RWPE2 (cell line): ENCODE measurements at places on chromosomes 5 and 9.

DNA sequence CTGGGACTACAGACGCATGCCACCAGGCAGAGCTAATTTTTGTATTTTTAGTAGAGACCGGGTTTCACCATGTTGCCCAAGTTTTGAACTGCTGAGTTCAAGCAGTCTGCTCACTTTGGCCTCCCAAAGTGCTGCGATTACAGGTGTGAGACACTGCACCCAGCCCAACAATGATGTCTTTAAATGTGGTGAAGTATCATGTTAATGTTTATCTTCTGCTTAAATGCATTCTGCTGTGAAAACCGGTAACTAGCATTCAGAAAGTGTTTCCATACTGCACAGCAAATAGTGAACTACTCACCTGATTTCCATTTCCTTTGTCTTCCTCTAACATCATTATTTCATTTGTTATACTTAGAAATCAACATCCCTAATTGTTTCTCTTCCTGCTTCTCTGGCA lies 264.0 kb upstream of the ITGA1 start:
- no peak overlapping the region for H3K27ac ChIP-seq
- peaks cover 37% of the 10 kb centered on the region for H3K27me3 ChIP-seq
- no peaks in the 10 kb centered on the region for H3K36me3 ChIP-seq
- no peak for DNase-seq
- H3K4me1 ChIP-seq: no peaks in the 10 kb centered on the region
- H3K4me3 ChIP-seq: no peak overlapping the region

- peak; percentile 55 for DNase-seq
- no peaks in the 10 kb centered on the region for H3K27me3 ChIP-seq
- H3K27ac ChIP-seq: no peak overlapping the region
- H3K4me3 ChIP-seq: no peak overlapping the region
These were observed 41.4 kb downstream of the DUSP1 start for GRCh38 chr5:172729588-172729987.

DNA sequence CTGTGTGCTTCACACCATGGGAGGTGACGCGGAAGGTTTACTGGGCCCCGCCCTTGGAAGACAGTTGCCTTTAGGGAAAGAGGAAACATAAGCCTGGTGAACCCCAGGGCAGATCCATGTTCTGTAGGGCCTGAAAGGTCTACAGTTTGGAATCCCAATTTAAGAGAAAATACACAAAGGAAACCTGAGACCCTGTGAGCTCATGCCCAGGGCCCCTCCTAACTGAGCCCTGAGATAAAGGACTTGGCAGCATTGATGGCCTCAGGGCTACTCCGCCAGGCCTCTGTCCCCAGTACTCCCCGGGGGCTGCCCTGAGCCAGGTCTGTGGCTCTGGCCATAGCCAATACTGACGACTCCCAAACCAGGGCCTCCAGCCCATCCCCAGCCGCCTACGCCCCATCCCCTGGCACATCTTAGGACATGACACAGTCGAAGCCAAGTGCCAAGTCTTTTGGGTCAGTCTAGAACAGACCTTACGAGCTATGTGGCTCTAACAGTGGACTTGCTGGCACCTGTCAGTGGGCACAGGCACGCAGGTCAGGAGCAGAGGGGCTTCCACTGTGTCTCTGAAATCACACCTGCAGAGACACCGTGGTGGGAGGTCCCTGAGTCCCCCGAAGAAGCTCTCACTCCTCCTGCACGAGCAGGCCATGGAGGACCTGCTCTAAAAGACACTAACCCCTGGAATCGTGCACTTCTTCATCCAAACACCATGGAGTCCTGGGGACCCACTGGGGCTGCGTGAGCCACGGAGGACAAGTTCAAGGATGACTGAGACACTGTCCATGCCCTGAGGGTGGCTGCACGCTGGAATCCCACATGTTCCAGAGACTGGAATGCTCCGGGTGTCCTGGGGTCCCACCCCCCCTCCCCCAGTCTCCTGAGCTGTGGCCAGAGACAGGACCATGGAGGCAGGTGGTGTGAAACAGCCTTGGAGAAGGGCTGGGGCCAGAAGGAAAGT lies 40.3 kb upstream of the BARHL1 start:
- no peak for DNase-seq
- H3K27me3 ChIP-seq: no peaks in the 10 kb centered on the region
- no peak overlapping the region for H3K27ac ChIP-seq
- H3K4me3 ChIP-seq: no peak overlapping the region
- no peaks in the 10 kb centered on the region for H3K4me1 ChIP-seq

DNA sequence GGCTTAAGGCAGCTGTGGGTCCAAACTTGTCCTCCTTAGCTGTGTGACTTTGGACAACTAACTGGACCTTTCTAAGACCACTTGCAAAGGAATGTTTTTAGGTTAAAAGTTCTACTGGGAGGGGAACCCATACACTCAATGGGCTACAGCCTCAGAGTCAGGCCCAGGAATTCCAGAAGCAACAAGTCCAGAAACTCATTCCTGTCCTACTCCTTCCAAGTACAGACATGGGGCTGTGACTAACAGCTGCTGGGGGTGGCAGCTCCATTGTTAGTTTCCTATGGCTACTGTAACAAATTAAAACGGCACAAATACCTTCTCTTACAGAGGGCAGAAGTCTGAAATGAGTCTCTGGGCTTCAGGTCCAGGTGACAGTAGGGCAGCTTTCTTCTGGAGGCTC lies 12.4 kb upstream of the AKNA start:
- H3K27me3 ChIP-seq: no peaks in the 10 kb centered on the region
- no peak for DNase-seq

DNA sequence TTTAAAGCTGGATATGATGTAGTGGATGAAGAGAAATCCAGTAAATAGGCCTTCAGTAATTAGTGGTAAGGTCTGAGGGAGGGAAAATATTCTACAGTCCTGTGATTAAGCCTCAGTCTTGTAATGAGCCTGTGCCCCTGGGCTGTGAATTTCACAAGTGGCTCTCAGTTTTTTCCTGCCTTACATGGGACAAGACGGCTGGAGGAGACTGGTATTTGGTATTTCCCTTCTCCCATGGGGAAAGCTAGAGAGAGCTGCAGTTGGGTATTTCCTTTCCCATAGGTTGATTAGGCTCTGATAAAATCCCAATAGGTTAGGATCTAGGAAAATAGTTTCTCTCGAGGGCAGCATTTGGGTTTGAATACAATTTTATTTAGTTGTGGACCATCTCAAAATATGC lies 62.2 kb upstream of the GNA14 start:
- no peaks in the 10 kb centered on the region for H3K36me3 ChIP-seq
- peaks cover 37% of the 10 kb centered on the region for H3K4me1 ChIP-seq
- DNase-seq: no peak
- no peak overlapping the region for H3K4me3 ChIP-seq

DNA sequence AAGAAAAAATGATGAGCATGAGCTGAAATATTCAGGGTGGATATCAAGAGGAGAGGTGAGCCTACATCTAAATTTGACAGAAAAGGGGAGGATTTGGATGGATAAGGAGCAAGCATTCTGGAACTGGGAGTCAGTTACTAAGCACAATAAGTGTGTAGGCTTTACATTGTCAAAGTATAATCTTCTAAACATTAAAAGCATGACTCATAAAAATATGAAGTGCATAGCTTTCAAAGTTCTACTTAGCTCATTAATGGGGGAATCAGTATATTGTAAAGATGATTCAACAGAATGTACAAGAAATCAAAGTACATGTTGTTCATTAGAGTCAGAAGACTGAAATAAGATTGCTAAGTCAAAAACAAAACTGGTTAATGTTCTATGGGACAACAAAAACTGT lies 248.0 kb upstream of the GAS1 start:
- H3K27me3 ChIP-seq: no peaks in the 10 kb centered on the region
- no peaks in the 10 kb centered on the region for H3K36me3 ChIP-seq
- H3K27ac ChIP-seq: peak overlapping the region; percentile 50
- DNase-seq: no peak
- peaks cover 26% of the 10 kb centered on the region for H3K4me1 ChIP-seq

GRCh38 chr9:2839040-2839439 lies 4.9 kb downstream of the PUM3 start:
- DNase-seq: no peak
- H3K4me1 ChIP-seq: peaks cover 5% of the 10 kb centered on the region
- no peaks in the 10 kb centered on the region for H3K27me3 ChIP-seq
- no peak overlapping the region for H3K4me3 ChIP-seq
- H3K36me3 ChIP-seq: peaks cover 47% of the 10 kb centered on the region

DNA sequence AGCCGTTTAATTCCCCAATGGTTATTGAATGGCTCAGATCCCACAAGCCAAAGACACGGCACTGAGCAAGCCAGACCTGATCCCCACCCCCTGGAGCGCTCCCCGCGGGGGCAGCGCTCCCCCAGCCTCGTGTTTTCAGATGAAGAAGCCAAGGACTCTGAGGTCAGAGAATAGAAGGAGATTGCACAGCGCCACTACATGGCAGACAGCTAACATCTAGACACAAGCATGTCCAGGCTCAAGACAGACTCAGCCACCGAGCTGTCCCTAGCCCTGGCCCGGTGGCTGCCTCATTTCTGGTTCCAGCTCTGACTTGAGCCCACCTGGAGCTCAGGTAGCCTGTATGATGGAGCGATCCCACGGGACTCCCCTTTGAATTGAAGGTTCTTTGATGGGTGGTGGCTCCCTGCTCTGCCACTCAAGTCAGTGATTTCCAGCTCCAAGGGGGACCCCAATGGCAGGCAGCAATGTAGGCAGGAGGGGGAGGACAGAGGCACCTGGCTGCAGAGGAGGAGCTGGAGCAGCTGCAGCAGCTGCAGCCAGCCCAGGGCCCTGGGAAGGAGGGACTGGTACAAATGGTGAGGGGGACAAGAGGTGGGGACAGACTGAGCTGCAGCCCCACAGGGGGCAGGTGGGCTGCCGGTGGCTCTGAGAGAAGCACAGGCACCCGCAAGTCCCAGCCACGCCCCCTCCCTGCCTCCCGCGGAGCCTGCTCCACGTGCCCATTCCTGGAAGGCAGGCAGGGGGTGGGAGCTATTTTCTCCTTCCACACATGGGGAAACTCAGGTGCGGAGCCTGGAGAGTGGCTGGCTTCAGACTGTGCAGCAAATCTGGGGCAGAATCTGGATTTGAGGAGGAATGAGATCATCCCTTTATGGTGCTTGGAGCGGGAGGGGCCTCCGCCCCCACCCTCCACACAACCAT lies 40.2 kb downstream of the NTNG2 start:
- no peaks in the 10 kb centered on the region for H3K4me1 ChIP-seq
- peaks cover 7% of the 10 kb centered on the region for H3K27me3 ChIP-seq
- no peaks in the 10 kb centered on the region for H3K36me3 ChIP-seq
- no peak for DNase-seq

DNA sequence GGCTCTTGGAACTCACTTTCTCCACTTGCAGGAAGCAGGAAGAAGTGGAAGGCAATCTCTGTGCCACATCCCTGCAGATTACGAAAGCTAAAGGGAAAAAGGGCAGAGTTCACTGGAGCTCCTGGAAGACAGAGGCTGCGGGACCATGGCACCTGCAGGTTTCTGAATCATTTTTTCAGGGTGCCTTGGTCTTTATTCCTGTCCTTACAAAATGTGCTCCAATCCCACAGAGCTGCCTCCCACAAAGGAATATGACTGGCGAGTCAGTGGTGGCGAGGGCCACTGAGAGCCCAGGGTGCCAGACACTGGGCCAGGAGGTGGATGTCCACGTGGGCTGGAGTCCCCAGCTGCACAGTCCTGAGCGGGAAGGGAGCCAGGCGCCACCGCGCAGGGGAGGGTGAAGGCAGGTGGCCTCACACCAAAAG lies 183.0 kb downstream of the FANCC start:
- H3K27me3 ChIP-seq: no peaks in the 10 kb centered on the region
- no peak overlapping the region for H3K4me3 ChIP-seq
- DNase-seq: no peak
- H3K27ac ChIP-seq: no peak overlapping the region

DNA sequence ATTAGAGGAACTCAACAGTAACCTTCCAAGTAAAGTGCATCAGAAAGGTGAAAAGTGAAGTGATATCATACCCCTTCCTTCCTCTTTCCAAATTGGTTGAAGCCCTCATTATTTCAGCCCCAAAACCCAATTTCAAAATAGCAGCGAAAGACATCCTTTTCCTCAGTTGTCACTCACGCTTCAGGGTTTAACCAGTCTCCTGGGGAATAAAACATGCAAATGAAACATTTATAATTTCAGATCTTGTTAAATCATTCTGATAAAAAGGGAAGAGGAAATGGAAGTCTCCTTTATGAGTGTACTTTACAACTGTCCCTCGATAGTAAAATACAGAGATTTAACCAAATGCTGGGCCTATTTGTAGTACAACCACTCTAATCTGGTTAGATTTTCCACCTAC lies 22.5 kb downstream of the TRPM6 start:
- no peaks in the 10 kb centered on the region for H3K27me3 ChIP-seq
- H3K36me3 ChIP-seq: no peaks in the 10 kb centered on the region
- DNase-seq: no peak
- H3K27ac ChIP-seq: no peak overlapping the region
- H3K4me1 ChIP-seq: no peaks in the 10 kb centered on the region

GRCh38 chr5:95746722-95747679 lies 15.9 kb downstream of the RHOBTB3 start:
- H3K27me3 ChIP-seq: no peaks in the 10 kb centered on the region
- no peaks in the 10 kb centered on the region for H3K4me1 ChIP-seq
- no peak overlapping the region for H3K27ac ChIP-seq
- no peak for DNase-seq

GRCh38 chr9:115786321-115786720 lies 367.3 kb upstream of the PAPPA start:
- no peak overlapping the region for H3K27ac ChIP-seq
- DNase-seq: no peak
- no peak overlapping the region for H3K4me3 ChIP-seq
- no peaks in the 10 kb centered on the region for H3K27me3 ChIP-seq

- peak; percentile 73 for DNase-seq
- peaks cover 22% of the 10 kb centered on the region for H3K36me3 ChIP-seq
- H3K4me1 ChIP-seq: peaks cover 7% of the 10 kb centered on the region
- H3K27me3 ChIP-seq: no peaks in the 10 kb centered on the region
- peak within 1 kb of the TSS; percentile 69 for H3K27ac ChIP-seq
These were observed at the start of gene NUDT12 for GRCh38 chr5:103562453-103563157. TSS of gene NUDT12 (minus strand) at chr5:103562789. CDS start at chr5:103560248, 2,541 bp downstream.

- no peak overlapping the region for H3K27ac ChIP-seq
- H3K36me3 ChIP-seq: peaks cover 31% of the 10 kb centered on the region
- H3K27me3 ChIP-seq: no peaks in the 10 kb centered on the region
- DNase-seq: no peak
- H3K4me1 ChIP-seq: peaks cover 14% of the 10 kb centered on the region
These were observed 84.1 kb downstream of the SH3PXD2B start for GRCh38 chr5:172370237-172370640.

DNA sequence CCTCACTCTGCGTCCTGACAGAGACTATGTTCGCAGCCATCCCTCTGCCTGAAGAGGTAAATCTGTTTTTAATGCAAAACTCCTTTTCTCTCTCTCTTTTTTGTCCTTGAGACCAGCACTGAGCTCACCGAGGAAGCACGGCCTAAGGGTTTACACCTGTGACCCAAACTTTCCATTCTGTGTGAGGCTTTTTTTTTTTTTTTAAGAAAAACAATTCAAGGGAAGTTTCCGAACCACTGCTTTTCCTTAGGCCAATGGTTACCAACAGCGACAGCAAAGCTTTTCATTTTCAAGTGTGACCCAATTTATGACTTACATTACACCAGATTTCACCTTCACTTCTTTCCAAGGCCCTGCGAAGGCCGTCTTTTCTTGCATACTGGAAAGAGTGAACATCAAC lies 205.9 kb downstream of the EFNA5 start:
- peak overlapping the region; percentile 94 for H3K27ac ChIP-seq
- no peak overlapping the region for H3K4me3 ChIP-seq
- no peaks in the 10 kb centered on the region for H3K36me3 ChIP-seq
